ENCODE measurements at places on chromosomes 7 and 10.

- DNase-seq: no peak
These were observed 51.4 kb upstream of the TMEM72 start for GRCh38 chr10:44859546-44860285.

DNA sequence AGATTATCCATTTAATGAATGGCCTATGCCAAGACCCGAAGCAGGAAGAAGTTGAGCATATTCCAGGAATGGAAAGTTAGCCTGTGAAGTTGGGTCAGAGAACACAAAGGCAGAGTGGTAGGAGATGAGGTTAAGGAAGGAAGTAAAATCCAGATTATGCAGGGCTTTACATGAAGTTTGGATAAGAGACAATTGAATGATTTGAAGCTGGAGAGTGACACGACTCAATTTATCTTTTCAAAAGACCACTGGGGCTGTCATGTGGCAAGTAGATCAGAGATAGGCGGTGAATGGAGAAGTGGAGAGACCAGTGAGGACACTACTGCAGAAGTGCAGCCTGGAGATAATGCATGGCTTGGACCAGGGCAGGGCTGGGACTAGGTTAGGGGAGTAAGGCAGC, 7.2 kb upstream of the CNOT4 start:
- no peak for DNase-seq

DNA sequence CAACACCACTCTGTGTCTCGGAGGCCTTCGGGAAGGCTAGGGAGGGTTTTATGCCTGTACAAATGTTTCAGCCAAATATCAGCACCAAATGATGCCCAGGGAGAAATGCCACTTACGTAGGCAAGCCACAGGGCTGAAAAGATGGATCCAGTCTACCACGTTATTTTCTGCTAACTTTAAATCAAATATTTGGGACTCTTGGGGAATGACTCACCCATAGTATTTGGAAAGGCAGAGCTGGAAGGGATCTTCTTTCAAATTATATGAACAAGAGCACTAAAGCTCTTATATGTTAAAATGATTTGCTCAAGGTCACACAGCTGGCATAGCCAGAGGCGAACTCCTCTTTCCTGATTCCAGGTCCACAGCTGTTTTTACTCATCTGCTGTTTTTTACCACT, 591.4 kb downstream of the SORCS1 start:
- no peak for DNase-seq

GRCh38 chr7:157032644-157033482, 22.4 kb upstream of the MNX1 start:
- DNase-seq: no peak

- DNase-seq: no peak
These were observed 4.8 kb upstream of the ADRB1 start for GRCh38 chr10:114038819-114039218.

DNA sequence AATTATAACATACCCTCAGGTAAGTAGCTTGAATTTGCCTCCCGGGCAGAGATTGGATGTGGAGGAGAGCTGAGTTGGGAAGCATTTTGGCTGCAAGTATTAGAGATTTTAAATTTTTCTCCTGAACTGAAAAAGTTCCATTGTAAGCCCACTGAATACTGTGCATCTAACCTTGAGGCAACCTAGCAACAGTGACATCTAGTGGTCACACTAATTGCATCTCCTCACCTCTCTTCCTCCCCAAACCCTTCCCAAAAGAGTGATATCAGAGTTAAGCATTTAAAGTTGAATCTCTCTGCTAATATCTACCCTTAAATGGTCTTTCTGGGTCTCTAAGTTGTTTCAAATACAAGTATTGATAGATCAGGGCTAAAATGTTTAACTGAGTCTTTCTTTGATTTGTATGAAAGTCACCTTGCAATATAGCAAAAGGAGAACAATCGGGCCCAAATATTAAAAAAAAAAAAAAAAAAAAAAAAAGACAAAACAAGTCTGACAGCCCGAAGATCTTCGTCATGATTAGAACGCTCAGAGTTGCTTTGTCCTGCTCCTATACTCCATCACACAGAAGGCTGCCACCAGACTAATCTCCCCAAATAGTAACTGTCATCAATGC, 40.4 kb upstream of the DLX5 start:
- no peak for DNase-seq

GRCh38 chr10:110793886-110794285, 77.8 kb upstream of the PDCD4 start:
- DNase-seq: no peak

GRCh38 chr7:17150018-17150417, 148.4 kb upstream of the AHR start:
- no peak for DNase-seq

DNA sequence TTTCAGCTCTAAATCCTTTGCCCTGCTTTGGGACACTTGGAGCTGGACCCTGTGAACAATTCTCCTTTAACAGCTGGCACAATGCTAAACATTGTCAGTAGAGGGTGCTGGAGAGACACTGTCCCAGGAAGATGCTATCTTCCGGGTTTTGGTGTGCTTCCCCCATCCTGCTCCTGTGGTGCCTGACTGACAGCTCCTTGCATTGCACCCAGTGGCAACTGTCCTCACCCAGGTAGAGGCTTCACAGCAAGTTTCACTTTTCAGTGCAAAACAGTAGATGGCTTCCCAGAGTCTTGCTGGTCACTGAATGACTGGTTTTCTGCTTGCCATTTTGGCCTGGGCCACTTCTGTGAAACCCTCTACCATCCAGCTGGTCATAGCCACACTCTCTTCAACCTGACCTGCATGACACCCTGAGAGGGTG, 77.3 kb downstream of the CDC14C start:
- no peak for DNase-seq

- no peak for DNase-seq
These were observed 178.1 kb downstream of the BMPER start for GRCh38 chr7:34083440-34083839.

DNA sequence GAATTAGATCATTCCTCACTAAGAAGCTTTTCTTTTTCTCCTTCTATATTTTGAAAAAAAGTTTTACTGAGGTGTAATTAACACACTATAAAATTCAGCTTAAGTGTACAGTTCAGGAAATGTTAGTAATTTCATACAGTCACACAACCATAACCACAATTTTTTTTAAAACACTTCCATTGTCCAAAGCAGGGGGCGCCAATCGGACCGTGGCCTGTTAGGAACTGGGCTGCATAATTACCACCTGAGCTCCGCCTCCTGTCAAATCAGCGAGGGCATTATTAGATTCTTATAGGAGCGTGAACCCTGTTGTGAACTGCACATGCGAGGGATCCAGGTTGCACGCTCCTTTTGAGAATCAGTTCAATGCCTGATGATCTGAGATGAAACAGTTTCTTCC, 427.1 kb downstream of the TFEC start:
- no peak for DNase-seq

DNA sequence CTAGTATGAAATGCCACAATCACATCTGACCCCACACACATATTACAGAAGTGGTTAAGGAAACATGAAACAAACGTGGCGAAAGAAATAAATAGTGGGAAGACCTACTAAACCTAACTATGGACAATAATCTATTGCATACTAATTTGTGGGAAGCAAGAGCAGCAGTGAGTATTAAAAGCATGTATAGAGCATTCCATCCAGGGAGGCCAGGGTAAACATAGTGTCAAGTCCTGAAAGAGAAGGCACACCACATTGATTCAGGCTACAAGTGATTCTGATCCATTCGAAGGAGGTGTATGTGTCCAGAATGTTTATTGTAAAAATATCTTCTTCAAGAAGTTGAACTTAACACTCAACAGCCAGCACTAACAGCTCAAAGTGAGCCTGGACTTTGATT, 29.2 kb downstream of the CACNA2D1 start:
- no peak for DNase-seq

DNA sequence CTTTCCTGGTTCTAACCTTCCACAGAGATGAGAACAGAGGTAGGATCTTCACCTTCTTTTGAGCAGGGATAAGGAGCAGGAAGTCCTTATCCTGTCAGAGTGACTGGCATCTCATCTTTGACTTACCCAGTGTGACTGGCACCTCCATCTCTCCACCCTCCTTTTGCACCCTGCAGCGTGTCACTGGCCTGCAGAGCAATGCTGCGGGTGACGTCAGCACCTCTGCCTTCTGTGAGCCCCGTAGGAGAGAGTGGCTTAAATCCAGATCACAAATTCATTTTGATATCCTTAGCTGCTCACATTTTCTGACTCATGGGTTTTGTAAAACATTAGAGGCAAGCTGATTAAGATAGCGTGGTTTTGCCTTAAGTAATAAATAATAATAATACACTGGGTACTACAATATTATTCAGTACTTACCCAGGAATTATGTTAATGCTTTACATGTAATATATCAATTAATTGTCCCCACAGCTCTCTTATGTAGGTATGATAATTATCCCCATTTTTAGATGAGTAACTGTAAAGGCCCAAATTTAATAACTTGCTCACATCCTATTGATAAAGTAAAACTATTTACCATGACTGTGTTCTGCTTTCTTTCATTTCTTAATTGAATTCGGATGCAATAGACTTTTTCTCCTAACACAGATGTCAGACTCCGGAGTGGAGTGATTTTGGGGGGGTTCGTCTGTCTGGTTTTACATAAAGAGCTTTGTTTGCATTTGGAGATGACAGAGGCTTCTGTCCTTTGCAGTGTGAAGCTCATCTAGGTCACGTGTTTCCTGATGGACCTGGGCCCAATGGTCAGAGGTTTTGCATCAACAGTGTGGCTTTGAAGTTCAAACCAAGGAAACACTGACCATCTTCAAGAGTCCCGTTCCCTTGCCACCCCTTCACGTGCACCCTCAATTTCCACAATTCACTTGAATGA, 24.9 kb downstream of the MSRB2 start:
- no peak for DNase-seq

- no peak for DNase-seq
These were observed 64.7 kb upstream of the TNRC18 start for GRCh38 chr7:5488286-5488878.

- no peak for DNase-seq
These were observed 315.1 kb downstream of the GFRA1 start for GRCh38 chr10:115957786-115958442.

- no peak for DNase-seq
These were observed 182.2 kb upstream of the FZD1 start for GRCh38 chr7:91082038-91082437.

DNA sequence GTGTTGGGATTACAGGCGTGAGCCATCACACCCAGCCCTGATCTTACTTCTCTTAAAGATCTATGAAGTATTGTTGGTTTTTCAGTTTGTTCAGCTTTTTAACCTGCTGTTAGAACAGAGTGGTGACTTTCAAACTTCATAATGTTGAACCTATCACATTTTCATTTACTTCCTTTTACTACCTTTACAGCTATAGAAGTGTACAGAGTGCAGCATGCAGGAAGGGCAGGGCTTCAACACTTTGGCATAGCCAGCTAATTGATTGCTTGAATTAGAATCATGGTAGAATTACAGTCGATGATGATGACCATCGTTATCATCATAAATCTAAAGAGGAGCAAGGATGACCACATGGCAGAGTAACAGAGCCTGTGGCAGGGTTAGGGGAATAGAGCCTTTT, 55.5 kb downstream of the AOAH start:
- DNase-seq: no peak

DNA sequence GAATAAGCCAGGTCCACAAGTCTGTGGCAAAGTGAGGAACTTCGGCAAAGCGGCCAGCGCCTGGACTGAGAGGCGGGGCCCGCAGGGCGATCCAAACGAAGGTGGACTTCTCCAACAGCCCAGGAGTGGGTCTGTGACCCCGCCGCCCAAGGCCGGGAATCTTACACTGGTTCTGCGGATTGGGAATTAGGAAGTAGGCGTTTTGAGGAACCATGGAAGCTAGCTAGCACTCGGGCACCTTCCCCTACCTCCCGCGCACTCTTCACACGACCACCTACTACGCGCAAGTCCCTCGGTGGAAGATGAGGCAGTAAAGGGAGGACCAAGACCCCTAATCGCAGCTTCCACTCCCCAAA, 570 bp upstream of the ARF5 start:
- no peak for DNase-seq

DNA sequence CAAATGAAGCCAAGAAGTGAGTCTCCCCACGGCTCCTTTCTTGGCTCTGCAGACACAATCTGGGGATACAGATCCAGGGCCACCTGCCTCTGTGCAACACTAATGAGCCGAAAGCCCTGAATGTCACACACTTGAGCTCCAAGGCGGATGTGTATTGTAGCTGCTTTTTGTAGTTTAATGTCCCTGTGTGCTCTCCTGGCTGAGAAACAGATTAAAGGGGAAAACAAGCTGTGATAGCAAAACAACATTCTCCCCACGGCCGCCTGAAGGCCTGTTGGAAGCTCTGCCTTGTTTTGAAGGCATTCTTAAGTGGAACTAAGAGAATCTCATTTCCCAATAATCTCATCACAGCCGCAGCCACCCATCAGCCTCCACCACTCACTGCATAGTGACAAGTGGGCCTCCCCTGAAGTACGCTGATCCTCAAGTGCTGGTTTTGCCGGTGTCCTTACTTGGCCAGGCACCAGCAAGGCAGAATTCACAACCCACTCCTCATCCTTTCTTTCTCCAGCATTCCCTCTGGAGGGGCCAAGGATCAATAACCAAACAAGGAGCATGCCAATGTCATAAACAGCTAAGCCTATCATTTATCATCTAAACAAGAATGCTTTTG, 44.4 kb upstream of the AMPH start:
- DNase-seq: no peak

DNA sequence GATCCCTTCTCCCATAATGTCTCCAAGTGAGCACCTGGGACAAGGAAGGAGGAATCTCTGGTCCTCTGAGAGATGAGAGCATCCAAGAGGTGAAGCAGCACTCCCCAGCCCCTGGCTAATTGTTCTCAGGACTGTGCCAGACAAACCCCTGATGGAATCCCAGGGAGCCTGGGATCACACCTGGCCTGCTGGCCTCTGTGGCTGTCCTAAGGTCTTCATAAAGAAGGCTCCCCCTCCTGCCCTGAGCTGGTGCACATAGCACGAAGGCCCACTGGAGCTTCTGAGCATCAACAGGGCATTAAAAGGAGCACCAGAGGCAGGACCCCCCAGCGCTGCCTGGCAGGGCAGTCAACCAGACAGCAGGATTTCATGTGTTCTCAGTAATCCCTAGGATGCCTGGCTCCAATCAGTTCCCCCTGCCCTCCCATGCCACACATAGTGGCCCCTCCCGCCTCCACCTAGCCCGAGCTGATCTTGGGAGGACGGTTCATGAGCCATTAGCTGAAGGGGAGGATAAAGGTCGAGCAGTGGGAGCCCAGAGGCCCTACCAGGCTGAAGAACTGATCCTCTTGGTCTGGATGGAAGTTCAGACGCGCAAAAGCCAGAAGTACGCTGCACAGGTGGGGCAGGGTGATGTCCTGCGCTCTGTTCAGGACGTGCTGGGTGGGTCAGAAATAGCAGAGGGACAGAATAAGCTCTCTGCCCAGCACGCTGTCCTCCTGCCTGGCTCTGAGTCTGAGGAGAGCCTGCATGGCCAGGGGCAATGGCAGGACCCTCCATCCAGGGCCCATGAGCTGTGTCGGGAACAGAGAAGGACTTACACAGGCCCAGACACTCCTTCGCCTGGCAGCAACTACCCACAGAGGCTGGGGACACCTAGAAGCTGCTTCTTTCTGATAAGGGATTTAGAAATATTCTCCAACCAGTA, 8.4 kb downstream of the TBRG4 start:
- DNase-seq: no peak

Data from stimulated activated CD4-positive, alpha-beta T cell treated with anti-CD3 and anti-CD28 coated beads, Interleukin-2, amount 100 ng/mL, for 4 hours (primary cell).